ENCODE measurements at places on chromosomes 2 and 18. TPM values are rescaled to one million over a fixed set of nuclear protein-coding genes. Genes with fewer than 3 reads are reported as not detected.

DNA sequence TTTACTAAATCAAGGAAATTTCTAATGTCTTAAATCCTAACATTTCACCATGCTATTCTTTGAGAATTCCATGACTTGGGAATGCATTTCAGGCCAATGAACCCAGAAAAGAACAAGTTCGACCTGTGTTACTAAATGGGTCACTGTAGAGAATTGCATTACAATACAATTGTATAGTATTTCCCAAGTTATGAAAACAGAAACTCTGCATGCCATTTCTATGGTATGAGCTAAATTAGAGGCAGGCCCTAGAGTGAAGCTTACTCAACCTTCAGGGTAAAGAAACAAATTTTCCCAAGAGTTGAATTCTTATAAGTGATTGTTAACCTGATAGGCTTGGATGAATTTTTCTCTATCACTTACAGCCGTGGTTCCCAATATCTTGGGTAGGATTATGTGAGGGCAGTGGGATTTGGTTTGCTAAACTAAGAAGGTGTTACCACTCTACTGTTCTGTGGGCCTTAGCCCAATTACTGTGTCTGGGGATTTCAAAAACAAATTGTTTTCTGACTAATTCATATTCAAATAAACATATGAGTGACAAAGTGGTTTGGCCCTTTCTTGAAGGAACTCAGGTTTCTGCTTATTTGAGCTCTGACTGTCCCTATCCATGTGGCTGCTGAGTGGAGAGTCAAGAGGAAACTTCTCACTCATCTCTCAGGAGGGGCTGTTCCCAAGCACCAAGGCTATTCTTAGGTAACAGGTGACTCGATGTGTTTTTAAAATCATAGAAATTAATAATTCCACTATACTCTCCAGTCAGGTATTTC, 11.2 kb upstream of the SERPINB7 start:
- H3K4me1 ChIP-seq = no peaks in the 10 kb centered on the region
- no peak for DNase-seq

DNA sequence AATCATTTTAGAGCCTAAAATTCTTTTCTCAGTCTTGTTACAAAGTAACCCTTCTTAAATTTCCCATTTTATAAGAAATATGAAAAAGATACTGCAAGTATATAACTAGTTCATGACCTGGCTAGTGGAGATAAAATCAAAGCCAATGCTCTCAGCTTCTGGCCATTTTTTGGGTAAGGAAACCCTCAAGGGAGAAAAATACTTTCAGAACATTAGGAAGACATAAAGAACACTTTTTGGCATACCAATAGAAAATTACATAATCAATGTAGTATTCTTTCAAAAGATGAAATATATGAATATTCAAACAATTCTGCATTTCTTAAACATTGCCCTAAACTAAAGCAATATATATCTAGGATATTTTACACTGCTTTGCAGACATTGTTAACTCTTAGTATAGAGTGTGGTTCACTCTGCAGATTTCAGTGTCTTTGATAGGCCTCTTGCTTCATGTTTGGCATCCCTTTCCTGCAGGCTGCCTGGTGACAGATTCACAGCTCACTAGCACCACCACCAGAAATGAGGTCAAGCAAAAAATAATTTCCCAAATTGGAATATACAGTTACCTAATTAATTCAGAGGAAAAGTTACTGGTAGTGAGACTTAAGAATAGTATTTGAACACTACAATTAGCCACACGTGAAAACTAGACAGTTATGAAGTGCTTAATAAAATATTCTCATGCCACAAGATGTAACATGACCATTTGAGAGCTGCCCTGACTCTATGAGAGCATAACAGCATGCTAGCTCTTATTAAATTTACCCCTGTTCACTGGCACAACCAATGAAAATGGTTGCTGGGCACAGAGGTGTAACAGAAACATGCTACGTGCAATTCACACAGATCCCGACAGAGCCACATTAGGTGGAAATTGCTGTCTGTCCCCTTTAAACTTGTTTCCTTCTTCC, 36.0 kb downstream of the PAIP2B start:
- no peak overlapping the region for H3K4me3 ChIP-seq
- peaks cover 3% of the 10 kb centered on the region for H3K27me3 ChIP-seq
- no peak overlapping the region for H3K27ac ChIP-seq

HOXD13 gene
- total RNA-seq = not detected

ANKRD36B gene
- 47.5 TPM for total RNA-seq
